ENCODE measurements at places on chromosomes 5 and 9. TPM values are rescaled to one million over a fixed set of nuclear protein-coding genes. Genes with fewer than 3 reads are reported as not detected.
A peak's percentile ranks its signal among the peaks of the same experiment; 100 is the strongest.

DNA sequence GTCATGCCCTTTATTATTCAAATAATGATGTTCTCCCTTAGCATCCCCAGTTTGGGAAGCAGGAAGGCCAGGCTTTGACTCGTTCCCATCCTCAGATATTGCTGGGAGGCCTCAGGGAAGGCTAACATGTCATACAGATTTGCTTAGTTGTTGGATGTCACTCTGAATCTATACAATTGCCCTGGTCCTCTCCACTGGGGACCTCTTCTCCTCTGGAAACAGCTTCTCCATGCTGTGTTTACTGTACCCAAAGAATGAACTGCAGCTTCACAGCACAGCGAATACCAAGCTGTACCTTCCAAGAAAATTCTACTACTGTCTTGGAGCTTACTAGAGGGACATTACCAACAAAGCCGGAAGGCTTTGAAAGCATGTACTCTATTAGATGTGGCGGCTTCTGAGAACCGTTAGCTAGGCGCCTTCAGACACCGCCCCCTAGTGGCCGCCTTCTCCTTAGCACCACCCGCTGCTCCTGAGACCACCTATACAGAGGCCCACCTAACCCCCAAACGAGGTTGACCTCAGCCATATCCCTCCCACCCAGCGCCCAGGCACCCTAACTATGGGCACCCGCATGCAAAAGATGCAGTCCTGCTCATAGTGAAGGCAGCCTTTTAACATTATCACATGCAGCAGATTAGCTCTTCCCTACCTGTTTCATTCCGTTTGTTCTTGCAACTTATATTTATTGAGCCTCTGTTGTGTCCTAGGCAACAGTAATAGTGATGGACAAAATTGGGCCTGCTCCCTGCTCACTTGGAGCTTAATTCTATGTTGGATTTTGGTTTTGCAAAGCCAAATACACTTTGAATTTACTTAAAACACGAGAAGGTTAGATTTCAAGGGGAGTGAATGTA lies 34.9 kb upstream of the FOXI1 start:
- no peaks in the 10 kb centered on the region for H3K36me3 ChIP-seq
- DNase-seq: peak; percentile 16
- H3K27me3 ChIP-seq: no peaks in the 10 kb centered on the region
- H3K4me3 ChIP-seq: no peak overlapping the region
- H3K27ac ChIP-seq: no peak overlapping the region
- no peaks in the 10 kb centered on the region for H3K4me1 ChIP-seq

DNA sequence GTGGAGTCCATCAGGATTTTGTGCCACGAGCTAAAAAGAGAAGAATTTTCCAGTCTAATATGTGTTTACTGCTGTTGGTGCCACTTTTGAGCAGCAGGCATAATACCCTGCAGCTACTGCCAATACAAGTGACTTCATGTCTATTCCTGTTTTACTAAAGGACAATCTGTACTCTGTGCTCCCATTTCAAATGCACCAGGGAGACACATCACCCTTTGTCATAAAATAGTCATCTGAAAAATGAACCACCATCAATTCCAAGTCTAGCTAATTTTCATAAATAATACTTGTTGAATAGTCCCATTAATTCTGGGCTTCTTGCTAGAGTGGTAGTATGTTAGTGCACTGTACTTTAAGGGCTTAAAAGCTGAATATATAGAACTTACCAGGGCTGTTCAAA lies 8.9 kb upstream of the PKD2L2 start:
- DNase-seq: no peak
- H3K27ac ChIP-seq: peak overlapping the region; percentile 81
- no peaks in the 10 kb centered on the region for H3K4me1 ChIP-seq
- H3K4me3 ChIP-seq: peak overlapping the region; percentile 4

FASTKD3 gene
- 4.7 TPM for total RNA-seq

- H3K4me1 ChIP-seq: no peaks in the 10 kb centered on the region
- no peak for DNase-seq
- no peak overlapping the region for H3K27ac ChIP-seq
- no peaks in the 10 kb centered on the region for H3K36me3 ChIP-seq
- no peak overlapping the region for H3K4me3 ChIP-seq
- no peaks in the 10 kb centered on the region for H3K27me3 ChIP-seq
Measured at GRCh38 chr5:2240118-2240904, 357.6 kb upstream of the IRX4 start.

GRCh38 chr5:145462525-145462924 lies 372.6 kb downstream of the PRELID2 start:
- no peaks in the 10 kb centered on the region for H3K36me3 ChIP-seq
- DNase-seq: no peak
- no peaks in the 10 kb centered on the region for H3K27me3 ChIP-seq
- no peak overlapping the region for H3K4me3 ChIP-seq

ZFP37 gene
- total RNA-seq: 2.9 TPM

DNA sequence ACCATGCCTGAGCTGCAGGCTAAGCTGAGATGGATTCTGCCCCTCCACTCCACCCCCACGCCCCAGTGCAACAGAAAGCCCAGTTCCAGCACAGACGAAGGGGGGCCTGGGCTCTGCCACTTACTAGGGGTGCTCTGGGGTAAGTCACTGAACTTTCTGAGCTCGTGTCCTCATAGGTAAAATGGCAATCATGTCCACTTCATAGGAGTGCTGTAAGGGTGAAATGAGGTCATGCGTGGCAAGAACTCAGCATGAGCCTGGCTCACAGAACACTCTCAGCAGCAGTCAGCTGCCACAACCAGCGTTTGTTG lies 8.4 kb upstream of the PSD2 start:
- no peaks in the 10 kb centered on the region for H3K27me3 ChIP-seq
- no peak overlapping the region for H3K4me3 ChIP-seq
- peak overlapping the region; percentile 89 for H3K27ac ChIP-seq
- H3K4me1 ChIP-seq: peaks cover 3% of the 10 kb centered on the region
- no peak for DNase-seq
- no peaks in the 10 kb centered on the region for H3K36me3 ChIP-seq

GRCh38 chr9:32486839-32487562 lies 39.0 kb downstream of the RIGI start:
- DNase-seq: no peak
- H3K27me3 ChIP-seq: no peaks in the 10 kb centered on the region
- no peak overlapping the region for H3K27ac ChIP-seq
- H3K4me3 ChIP-seq: no peak overlapping the region

FOXE1 gene
- total RNA-seq: not detected

GRCh38 chr9:127832248-127832647 lies 22.2 kb downstream of the ENG start:
- no peaks in the 10 kb centered on the region for H3K36me3 ChIP-seq
- H3K27ac ChIP-seq: no peak overlapping the region
- no peaks in the 10 kb centered on the region for H3K27me3 ChIP-seq
- H3K4me3 ChIP-seq: no peak overlapping the region
- DNase-seq: no peak
- no peaks in the 10 kb centered on the region for H3K4me1 ChIP-seq

DNA sequence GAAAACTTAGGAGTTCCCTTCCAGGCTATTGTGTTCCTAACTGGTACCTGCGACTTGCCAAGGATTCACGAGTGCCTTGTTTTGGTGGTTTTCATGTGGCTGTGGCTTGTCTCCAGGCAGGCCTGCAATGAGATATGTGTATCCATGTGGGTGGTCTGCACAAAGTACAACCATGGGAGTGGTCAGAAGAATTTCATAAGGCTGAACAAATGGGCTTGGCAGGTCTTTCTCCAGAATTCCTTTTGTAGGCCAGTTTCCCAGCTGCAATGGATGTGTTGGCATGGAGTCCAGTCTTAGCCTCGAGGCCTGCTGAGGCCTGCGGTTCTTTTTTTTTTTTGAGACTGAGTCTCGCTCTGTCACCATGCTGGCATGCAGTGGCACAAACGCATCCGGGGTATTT lies 28.8 kb upstream of the MELK start:
- H3K4me3 ChIP-seq: no peak overlapping the region
- H3K27me3 ChIP-seq: no peaks in the 10 kb centered on the region
- peak overlapping the region; percentile 73 for H3K27ac ChIP-seq

DNA sequence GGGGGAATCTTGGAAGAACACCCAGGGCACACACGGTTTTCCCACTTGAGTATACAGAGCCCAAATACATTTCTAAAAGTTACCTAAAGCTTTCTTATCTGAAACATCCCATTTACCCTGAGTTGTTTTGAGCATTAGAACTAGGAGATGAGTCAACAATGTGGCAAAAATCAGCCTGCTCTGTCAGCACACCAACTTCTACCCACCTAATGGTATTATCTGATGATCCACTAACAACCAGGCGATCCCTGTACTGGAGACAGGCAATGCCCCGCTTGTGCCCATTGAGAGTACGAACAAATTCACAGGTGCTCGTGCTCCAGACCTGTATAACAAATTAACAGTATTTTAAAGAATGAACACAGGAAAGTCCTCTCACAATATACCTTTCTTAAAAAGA lies 87.0 kb downstream of the SMIM23 start:
- no peaks in the 10 kb centered on the region for H3K4me1 ChIP-seq
- H3K27me3 ChIP-seq: no peaks in the 10 kb centered on the region
- DNase-seq: no peak
- H3K27ac ChIP-seq: no peak overlapping the region
- no peak overlapping the region for H3K4me3 ChIP-seq
- H3K36me3 ChIP-seq: peaks cover 79% of the 10 kb centered on the region

DNA sequence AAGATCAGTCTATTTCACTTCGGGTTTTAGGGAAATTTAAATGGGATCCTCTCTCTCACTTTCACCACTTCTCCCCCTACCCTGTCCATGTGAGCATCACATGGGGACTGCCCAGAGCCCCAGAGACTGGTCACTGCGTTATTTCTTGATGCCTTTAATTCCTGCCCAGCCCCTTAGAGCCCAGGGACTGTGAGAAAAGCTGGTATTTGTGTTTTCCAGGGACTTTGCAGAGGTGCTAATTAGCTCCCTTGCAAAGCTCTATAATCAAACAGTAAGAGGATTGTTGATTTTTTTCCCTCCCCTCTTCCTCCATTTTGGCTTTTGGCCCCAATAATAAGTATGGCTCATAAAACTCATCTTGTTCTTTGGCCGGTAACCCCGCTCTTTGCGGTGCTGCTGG lies 35.6 kb downstream of the NTRK2 start:
- no peak overlapping the region for H3K27ac ChIP-seq
- H3K4me1 ChIP-seq: peaks cover 7% of the 10 kb centered on the region
- H3K4me3 ChIP-seq: no peak overlapping the region
- H3K27me3 ChIP-seq: no peaks in the 10 kb centered on the region

DNA sequence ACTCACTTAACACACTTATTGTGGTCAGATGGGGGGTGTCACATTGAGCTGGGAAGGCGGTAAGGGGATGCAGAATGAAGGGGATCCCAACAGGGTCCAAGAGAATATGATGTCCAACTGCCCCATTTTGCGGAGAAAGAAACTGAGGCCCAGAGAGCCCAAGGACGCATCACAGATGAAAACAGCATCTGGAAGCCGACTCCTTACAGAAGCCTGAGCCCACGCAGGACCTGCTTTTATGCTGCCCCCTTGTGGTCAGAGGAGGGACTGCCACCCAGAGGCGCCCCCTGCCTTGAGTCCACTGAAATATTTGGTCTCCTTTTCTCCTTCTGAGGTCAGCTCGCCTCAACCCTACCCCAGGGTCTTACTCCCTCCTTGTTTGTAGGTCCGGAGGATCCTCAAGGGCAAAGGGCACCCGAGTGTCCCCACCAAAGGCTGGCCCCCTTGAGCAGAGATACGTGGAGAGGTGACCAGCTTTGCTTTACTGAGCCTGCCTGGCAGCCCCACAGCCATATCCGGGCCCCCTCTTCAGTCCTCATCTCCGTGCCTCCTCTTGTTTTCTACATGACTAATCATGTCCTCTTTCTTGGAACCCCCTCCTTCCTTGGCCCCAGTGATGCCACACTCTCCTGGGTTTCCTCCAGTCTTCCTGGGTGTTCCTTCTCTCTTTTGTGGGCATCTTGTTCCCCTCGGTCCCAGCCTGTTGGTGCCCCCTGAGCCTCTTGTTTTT lies 30.0 kb upstream of the TTLL11 start:
- DNase-seq: peak; percentile 54
- no peak overlapping the region for H3K4me3 ChIP-seq
- peaks cover 22% of the 10 kb centered on the region for H3K27me3 ChIP-seq
- no peak overlapping the region for H3K27ac ChIP-seq

DNA sequence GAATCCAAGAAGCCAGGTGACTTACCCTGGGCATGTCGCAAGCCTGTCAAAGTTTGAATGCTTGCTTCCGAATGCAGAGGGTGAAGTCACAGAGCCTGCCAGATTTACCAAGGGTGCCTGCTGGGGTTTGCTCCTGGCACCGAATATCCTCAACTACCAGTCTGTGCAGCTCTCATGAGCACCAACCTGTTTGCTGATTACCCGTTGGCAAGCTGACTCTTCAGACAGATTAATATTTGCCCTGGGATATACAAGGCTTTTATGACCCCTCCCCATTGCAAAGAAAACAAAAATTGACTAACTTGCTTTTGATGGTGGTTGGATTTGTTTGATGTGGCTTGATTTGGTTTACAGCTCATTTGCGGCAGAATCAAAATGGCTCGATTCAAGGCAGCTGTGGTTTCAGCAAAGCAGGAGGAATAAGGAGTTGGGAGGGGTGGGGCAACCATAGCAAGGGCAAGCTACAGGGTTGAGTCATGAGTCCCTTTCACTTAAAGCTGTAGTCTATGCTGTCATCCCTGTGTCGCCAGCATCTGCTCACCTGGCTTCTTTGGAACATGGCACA lies 82.3 kb upstream of the AGXT2 start:
- H3K4me1 ChIP-seq: no peaks in the 10 kb centered on the region
- no peaks in the 10 kb centered on the region for H3K36me3 ChIP-seq
- H3K27me3 ChIP-seq: no peaks in the 10 kb centered on the region
- no peak overlapping the region for H3K27ac ChIP-seq
- no peak for DNase-seq
- H3K4me3 ChIP-seq: no peak overlapping the region

DNA sequence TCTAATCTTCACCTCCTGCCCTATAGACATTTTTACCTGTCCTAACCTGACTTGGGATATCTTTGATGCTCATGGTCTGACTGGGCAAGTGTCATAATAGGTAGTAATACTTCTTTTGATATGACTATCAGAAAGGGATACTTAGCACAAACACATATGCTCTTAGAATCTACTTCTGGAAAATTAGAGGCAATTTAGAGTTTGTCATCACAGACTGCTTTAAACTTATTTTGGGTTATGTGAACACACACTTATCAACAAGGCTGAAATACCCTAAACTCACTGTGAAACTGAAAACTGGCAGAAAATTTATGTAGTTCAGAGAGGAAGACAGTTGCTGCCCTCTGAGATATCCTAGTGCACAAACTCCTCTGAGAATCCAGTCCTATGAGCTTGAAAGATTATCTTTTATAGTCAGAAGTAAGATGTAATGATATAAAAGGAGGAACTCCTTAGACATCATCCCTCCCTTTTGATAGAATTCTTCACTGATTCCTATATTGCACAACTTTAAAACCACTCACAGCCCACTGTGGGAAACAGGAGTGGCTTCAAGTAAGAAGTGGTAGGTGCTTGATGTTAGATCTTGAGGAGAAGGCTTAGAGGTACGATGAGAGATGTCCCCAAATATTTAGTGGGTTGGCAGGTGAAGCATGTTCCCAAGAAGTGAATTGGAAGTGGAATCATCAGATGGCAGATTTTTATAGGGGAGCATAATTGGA lies 273.3 kb downstream of the MAN2A1 start:
- H3K27ac ChIP-seq: no peak overlapping the region
- no peaks in the 10 kb centered on the region for H3K4me1 ChIP-seq
- H3K27me3 ChIP-seq: no peaks in the 10 kb centered on the region
- H3K4me3 ChIP-seq: no peak overlapping the region
- no peaks in the 10 kb centered on the region for H3K36me3 ChIP-seq

GRCh38 chr9:91023741-91024140 lies 222.1 kb downstream of the SYK start:
- no peak overlapping the region for H3K4me3 ChIP-seq
- no peak for DNase-seq
- no peak overlapping the region for H3K27ac ChIP-seq
- no peaks in the 10 kb centered on the region for H3K4me1 ChIP-seq
- H3K27me3 ChIP-seq: no peaks in the 10 kb centered on the region

PCDHA11 gene
- total RNA-seq: 0.60 TPM

ANKRD20A1 gene
- not detected for total RNA-seq
